Stimulated activated CD4-positive, alpha-beta T cell treated with anti-CD3 and anti-CD28 coated beads, Interleukin-12 subunit alpha, Interleukin-12 subunit beta, amount 100 ng/mL, for 24 hours (primary cell): ENCODE measurements at places on chromosomes 13 and 19.

- no peak for DNase-seq
Observed at GRCh38 chr13:23547000-23547590, 23.1 kb upstream of the TNFRSF19 start.

GRCh38 chr13:113781571-113781970 lies 22.5 kb downstream of the TMEM255B start:
- DNase-seq = no peak

DNA sequence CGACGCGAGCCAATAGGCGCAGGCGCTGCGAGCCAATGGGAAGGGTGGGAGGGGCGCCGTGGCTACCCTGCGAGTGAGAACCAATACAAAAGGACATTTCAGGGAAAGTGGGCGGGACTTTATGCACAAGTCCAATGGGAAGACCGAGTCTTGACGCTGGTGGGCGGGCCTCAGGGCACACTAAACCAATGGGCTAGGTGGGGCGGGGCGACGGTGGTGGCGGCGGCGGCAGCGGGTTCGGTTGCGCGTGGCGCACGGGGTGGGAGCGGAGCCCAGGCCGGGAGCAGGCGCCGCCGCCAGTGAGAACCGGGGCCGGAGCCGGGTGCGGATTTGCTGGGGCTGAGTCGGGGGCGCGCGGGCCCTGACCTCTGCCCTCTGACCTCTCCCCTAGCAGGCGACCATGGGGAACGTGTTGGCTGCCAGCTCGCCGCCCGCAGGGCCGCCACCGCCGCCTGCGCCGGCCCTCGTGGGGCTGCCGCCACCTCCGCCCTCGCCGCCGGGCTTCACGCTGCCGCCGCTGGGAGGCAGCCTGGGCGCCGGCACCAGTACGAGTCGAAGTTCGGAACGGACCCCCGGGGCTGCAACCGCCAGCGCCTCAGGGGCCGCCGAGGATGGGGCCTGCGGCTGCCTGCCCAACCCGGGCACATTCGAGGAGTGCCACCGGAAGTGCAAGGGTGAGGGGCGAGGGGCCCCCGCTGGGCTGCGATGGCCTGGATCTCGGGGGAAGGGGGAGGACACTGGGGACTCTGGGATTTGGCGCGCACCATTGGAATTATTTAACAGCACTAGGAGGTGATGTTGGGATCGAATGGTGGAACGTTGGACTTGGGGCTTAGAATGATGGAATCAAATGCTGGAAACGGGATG lies at the start of gene TOMM40:
TSS of gene TOMM40 (plus strand) at position 239 of the 867 bp plus-strand sequence. CDS start at position 401, 162 bp downstream.
- peak; percentile 100 for DNase-seq

- DNase-seq = no peak
Observed at GRCh38 chr19:48739404-48740163, 826 bp downstream of the RASIP1 start.

GRCh38 chr19:40303765-40304164 lies 18.6 kb upstream of the AKT2 start:
- DNase-seq = no peak
